ENCODE measurements at places on chromosomes 4 and X.

GRCh38 chr4:126973201-126973600, 659.6 kb upstream of the INTU start:
- no peak for DNase-seq

DNA sequence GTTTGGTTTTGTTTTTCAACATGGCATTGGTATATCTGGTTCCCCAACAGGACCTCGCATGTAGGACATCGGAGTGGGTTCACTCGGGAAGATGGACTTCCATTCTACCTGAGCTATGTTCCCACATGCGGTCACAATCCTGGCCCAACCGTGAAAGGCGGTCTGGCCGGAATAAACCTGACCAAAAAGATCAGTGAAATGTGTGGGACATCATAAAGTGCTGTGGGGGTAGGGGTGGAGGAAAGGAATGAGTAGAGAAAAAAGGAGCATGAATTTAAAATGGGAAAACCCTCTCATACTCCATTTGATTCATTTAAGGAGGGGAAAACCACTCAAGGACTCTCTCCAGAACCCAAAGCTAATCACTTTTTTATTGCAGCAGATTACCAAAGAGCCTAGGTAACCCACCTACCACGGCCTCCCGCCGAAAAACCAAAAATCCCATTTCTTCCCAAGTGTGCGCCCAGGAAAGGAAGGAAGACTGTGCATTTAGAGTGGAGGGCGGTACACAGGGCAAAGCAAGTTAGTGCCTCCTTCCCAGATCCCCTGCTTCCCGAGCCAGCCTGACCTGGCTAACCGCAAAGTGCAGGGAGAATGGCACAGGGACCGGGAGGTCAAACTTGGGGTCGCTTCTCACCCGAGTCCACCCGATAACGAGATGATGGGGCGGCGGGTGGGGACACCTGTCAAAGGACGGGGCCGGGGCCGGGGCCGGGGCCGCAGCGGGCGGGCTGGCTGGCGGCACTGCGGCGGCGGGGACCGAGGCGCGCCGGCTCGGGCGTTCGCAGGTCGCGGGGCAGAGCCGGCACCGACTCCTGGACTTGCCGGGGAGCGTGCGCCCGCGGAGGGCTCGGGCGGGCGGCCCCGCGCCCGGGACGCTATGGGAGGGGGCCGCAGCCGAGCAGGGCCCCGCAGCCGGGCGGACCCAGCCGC, 669 bp downstream of the TMEM150C start:
- no peak for DNase-seq

GRCh38 chrX:118632862-118633261, 94.5 kb upstream of the IL13RA1 start:
- no peak for DNase-seq

GRCh38 chrX:39260965-39261364, 459.7 kb downstream of the MID1IP1 start:
- DNase-seq: no peak

GRCh38 chr4:108425988-108426387, 194.4 kb upstream of the RPL34 start:
- DNase-seq: no peak

DNA sequence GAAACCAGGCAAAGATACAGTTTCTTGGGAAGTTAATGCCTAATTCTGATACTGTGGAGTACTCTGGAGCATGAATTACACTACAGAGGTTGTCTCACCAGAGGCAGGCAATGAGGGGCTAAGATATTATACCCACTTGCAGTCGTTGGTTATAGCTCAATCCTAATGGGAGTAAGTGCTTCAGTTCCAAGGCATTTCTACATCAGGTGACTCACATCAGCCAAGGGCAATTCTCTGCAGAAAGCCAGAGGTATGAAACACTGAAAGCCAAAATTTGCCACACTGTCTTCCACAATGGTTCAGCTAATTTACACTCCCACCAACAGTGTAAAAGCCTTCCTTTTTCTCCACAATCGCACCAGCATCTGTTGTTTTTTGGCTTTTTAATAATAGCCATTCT, 174.0 kb upstream of the IL15 start:
- no peak for DNase-seq

DNA sequence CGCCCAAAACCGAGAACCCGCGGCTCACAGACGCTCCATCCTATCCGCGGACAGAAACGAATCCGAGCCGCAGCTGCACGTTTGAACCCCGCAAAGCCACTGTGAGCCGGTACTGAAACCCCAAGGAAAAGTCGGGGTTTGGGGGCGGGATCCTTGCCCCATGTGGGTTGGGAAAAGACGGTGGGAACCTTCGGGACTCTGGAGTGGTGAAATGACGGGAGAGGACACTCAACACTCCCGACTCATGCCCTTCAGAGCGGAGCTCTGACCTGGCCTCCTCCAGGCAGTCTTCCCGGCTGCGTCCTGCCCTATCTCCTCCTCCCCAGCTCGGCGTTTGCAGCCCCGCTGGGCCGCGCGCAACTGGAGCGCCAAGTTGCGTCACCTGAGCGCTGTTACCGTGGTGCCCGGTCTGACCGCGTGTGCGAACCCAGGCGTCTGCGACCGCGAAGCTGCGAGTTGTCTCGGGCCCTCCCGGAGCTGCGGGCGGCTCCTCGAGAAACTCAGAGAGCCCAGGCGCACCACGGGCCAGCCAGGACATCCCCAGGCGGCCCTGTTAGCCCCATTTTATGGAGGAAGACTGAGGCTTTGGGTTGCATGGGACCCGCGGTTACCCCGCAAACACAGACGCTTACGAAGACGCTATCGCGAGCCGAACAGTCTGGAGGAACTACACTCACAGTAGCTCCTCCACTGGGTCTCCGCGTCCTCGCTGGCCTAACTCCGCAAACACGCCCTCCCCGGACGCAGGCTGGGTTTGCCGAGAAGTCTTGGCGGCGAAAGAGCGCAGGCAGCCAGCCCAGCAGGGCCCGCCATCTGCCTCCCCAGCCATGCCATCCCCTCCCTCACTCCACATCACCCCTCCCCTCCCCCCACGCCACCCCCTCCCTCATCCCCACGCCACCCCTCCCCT, 20.3 kb upstream of the HMX1 start:
- DNase-seq: no peak
